SK-N-DZ (cell line): ENCODE measurements at places on chromosomes 5 and 9.

- DNase-seq: no peak
Measured at GRCh38 chr5:160744268-160745101, 107.5 kb downstream of the ATP10B start.

DNA sequence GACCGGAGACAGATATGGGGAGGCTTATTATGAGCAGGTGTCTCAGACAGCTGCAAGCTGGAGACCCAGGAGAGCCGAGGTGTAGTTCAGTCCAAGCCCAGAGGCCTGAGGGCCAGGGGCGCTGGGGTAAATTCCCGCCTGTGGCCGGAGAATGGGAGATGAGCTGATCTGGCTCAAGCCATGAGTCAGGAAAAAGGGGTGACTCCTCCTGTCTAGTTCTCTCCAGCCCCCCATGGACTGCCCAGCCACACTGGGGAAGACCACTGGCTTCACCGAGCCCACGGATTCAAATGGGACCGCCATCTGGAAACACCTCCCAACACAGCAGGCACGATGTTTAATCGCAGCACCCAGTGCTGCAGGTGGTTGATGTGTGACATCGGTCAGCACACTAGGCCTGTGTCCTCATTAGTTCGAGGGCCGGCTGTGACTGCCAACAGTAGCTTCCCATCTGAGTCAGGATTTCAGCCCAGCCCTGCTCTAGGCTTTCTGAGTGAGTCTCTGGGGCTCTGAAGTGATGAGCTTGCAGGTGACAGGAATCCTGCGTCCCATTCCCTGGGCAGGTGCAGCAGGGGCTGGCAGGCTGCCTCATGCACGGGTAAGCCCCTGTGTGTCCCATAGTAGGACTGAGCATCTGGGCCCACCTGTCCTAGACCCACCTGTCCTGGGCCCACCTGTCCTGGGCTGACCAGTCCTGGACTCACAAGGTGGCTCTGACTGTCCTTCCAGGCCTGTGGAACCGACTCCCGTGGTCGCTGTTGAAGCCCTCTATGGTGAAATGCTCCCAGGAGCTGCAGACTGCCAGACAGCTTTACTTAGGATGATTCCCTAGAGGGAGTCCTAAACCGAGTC lies 49.7 kb downstream of the AHRR start:
- no peak for DNase-seq

- DNase-seq: peak; percentile 8
Measured at GRCh38 chr5:115542651-115543364, 1.8 kb downstream of the FEM1C start.

- DNase-seq: no peak
Measured at GRCh38 chr5:136729901-136730355, 364.6 kb upstream of the TRPC7 start.

DNA sequence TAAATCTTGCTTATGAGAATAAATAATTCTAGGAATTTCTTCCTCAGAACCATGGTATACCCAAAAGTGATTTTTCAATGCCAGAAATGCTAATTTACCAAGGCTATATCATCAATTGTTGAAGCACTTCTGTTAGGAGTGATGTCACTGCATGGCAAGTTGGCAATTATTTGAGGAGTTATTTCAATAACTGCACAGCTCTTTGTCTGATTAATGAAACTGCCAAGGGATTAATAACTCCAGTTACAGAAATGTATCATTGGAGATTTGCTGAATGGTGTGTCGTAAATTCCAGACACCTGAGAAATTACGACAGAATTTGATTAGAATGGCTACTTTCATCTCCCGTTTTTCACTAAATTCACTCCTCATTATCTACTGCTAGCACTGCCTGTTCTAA lies 182.6 kb upstream of the TYRP1 start:
- no peak for DNase-seq

DNA sequence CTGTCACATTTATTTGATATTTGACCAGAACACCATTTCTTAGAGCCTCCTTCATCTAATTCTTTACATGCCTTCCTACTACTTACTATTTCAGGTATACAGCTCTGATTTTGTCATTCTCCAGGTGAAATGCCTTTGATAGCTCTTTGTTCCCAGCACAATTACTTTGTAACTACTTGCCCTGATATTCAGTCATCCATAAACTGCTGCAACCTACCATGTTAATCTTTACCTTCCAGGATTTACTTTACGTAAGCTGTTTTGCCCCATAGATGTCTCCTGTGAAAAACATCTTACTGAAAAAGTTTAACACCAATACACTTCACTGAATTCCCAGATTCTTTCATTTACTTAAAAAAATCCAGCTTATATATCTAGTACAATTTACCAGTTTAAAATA lies 443.8 kb upstream of the CYLC2 start:
- DNase-seq: no peak

DNA sequence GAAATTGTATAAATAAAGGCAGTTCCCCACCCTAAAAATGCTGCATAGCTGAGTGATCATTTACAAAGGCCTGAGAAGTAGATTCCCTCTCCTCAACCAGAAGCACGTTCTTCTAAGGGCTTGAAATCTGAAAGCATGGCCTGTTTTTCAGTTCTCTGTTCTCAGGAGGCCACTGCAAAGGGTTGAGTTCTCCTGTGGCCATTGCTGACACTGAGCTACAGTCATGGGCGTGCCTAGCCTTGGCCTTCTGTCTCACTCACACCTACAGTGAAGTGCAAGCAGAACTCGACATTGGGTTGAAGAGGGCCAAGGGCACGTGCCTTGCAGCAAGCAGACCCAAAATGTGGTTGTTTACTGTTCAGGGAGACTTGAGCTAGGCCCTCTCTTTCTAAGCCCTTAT lies 276.6 kb upstream of the VLDLR start:
- DNase-seq: no peak

- no peak for DNase-seq
Measured at GRCh38 chr5:156411-157072, 34.8 kb upstream of the LRRC14B start.

- DNase-seq: no peak
Measured at GRCh38 chr5:133841831-133842750, 126.3 kb downstream of the C5orf15 start.

GRCh38 chr5:24142341-24142740 lies 502.4 kb downstream of the CDH10 start:
- DNase-seq: no peak

- no peak for DNase-seq
Measured at GRCh38 chr9:86562691-86563090, 208.5 kb upstream of the TUT7 start.

DNA sequence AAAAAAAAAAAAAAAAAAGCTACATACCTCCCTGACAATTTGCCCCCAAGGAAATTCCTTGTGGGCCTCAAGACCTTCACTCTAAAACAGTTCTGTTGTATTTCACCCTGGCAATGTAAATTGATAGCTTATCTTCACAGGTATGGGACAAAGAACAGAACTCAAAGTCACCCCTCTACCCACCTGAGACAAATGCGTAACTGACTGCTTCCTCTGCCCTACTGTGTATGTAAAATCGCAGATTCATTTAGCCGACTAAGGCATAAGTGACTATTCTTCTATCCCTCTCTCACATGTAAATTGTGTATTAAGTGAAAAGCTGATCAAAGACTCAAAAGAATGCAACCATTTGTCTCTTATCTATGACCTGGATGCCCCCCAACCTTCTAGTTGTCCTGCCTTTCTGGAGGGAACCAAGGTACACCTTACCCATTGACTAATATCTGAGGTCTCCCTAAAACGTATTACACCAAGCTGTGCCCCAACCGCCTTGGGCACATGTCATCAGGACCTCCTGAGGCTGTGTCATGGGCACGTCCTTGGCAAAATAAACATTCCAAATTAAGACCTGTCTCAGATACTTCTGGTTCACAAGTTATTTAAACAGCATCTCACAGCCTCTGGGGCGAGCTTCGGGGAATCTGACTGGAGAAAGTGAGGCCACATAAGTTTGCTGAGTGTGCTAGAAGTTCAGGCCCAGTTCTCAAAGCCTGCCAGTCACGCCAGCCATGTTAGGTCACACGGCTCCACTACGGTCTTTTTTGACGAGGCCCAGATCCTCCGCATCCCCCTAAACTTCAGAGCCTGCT lies 954 bp downstream of the TBCA start:
- DNase-seq: peak; percentile 4

GRCh38 chr9:137688725-137689124 lies 69.9 kb downstream of the EHMT1 start:
- no peak for DNase-seq
